Natural killer cell (primary cell): ENCODE measurements at places on chromosomes 7 and 10. TPM values are rescaled to one million over a fixed set of nuclear protein-coding genes. Genes with fewer than 3 reads are reported as not detected.

DNA sequence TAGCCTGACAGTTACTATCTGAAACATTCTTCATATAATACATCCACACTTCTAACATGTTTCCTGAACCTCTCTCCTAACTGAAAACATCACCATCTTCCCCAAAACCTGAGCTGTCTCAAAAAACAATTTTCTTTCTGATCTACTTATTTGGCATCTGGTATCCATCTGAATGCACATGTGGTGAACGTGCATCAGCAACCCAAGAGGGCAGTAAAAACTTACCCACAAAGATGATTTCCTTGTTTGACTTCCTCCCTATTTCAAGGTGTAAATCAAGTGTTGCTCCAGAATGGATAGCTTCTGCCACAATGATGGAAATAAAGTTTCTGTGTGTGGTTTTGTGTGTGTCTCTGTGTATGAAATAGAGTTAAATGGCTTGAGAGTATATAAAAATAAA lies 500.4 kb downstream of the MAGI2 start:
- no peak for DNase-seq

GRCh38 chr7:134448356-134449229 lies 10.3 kb downstream of the AKR1B1 start:
- no peak for DNase-seq

TRIM73 gene
- total RNA-seq: 21.1 TPM

UTF1 gene
- 0.33 TPM for total RNA-seq

- DNase-seq: no peak
These were observed 344.4 kb downstream of the TCERG1L start for GRCh38 chr10:130967161-130967560.

GHRHR gene
- not detected for total RNA-seq

SORCS1 gene
- not detected for total RNA-seq
